Activated CD4-positive, alpha-beta T cell treated with anti-CD3 and anti-CD28 coated beads for 24 hours (primary cell): ENCODE measurements at places on chromosomes 2 and 18.

GRCh38 chr2:181750305-181750704 is 70.0 kb upstream of the NEUROD1 start:
- no peak for DNase-seq

- DNase-seq: no peak
Measured at GRCh38 chr18:47036927-47037578, 1.6 kb upstream of the ELOA2 start.

GRCh38 chr18:6219116-6219717 is 195.5 kb downstream of the L3MBTL4 start:
- no peak for DNase-seq

GRCh38 chr18:12741351-12741750 is 38.5 kb downstream of the PSMG2 start:
- no peak for DNase-seq

DNA sequence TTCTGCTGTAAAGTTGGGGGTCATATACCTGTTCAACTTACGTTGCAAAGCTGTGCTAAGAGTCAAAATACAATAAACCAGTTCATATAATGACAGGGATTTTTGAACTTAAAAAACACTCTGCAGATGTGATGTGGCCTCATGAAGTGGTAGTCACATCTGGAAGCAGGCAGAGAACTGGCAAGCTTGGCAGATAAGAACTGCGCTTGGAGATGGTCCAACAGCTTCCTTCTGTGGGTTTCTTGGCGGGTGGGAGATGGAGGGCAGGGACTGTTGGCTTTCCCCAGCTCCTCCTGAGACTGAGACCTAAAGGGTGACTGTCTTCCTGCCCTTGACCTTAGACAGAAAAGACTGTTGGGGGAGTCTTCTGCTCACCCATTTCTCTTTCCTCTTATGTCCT is 140.4 kb downstream of the CTIF start:
- DNase-seq: no peak

GRCh38 chr18:79540904-79541282 is 138.7 kb upstream of the CTDP1 start:
- DNase-seq: no peak

- no peak for DNase-seq
Measured at GRCh38 chr18:47680488-47680887, 250.0 kb downstream of the SMAD2 start.

DNA sequence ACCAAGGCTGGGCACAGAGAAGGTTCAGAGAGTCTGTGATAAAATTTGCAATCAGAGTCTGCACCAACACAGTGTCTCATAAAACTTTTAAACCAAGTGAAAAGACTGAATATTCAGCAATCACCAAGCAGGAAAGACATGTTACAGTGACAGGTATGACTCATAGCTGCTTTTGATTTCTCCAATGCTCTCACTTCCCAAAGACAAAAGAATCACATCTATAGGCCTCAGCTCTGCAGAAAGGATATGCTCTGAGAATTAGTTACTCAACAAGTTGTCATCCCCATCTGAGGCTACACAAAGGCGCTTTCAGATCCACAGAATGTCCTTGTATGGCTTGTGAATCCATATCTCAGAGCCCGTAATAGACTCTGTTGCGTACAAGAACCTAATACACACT is 92.5 kb downstream of the KCNF1 start:
- no peak for DNase-seq

DNA sequence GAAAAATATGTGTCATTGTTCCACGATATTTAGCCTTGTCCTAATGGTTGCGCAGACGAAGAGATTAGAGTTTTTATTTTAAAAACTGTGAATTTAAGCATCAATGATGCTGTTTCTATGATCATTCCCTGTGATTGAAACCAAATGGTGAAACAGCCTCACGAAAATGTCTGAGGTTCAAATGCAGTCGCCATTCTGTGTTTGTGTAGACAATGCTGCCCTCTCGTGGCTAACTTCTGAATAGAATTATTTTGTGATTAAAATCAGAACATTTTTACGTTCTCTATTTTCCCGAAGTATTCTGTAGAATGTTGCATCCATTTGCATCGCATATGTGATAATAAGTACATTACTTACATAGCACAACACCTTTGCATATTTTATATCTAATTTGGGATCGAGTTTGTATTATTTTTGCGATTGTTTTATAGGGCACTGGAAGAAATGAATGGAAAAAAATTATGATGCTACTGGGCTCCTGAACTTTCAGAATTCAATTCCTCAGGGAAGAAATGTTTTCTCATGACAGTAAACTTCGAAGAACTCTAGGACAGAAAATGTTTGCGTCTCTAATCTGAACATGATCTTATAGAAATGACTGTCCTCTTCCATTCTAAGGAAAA is 54.8 kb upstream of the CREB1 start:
- no peak for DNase-seq

DNA sequence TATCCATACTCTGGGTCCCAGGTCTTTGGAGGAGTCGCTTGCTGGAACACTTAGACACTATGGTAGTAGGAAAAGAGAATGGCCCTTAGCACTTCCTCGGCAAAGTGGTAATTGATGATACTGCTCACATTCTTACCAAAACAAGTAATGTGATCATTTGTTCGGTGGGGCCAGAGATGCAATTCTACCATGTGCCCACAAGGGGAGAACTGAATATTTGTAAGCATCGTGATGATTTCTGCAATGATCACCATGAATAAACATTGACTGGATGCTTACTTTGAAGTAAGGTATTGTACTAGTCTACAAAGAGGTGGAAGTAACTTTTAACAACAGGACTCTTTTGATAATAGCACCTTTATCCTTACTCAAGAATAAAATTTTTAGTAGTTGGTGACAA is 109.7 kb downstream of the CD8B2 start:
- no peak for DNase-seq

GRCh38 chr2:144607099-144607498 is 87.2 kb upstream of the ZEB2 start:
- DNase-seq: no peak
